H9 (cell line): ENCODE measurements at places on chromosomes 5 and 9. TPM values are rescaled to one million over a fixed set of nuclear protein-coding genes. Genes with fewer than 3 reads are reported as not detected.

- no peaks in the 10 kb centered on the region for H3K36me3 ChIP-seq
- H3K4me1 ChIP-seq: peaks cover 2% of the 10 kb centered on the region; the same call in 1 of the 2 replicates
- no peaks in the 10 kb centered on the region for H3K27me3 ChIP-seq
- DNase-seq: no peak
- no peak overlapping the region for H3K4me3 ChIP-seq
Observed at GRCh38 chr9:89755821-89756220, 151.0 kb downstream of the GADD45G start.

The PCDHGB2 gene
- 3.2 and 3.8 TPM in 2 replicates for total RNA-seq

The WDR55 gene
- total RNA-seq: 24.7 and 26.6 TPM in 2 replicates

The FGD3 gene
- 1.7 and 1.8 TPM in 2 replicates for total RNA-seq

The RLN2 gene
- 3.6 and 3.7 TPM in 2 replicates for total RNA-seq

- DNase-seq: peak; percentile 69
- H3K4me1 ChIP-seq: peaks cover 6% of the 10 kb centered on the region; the same call in 1 of the 2 replicates
- no peaks in the 10 kb centered on the region for H3K36me3 ChIP-seq
- H3K27ac ChIP-seq: no peak overlapping the region
- no peaks in the 10 kb centered on the region for H3K27me3 ChIP-seq
Observed at GRCh38 chr5:142841511-142842265, 71.5 kb downstream of the ARHGAP26 start.

GRCh38 chr9:33524306-33524947 lies 376 bp downstream of the ANKRD18B start:
- peak; percentile 35 for DNase-seq
- peak overlapping the region; percentile 99 for H3K4me3 ChIP-seq
- no peaks in the 10 kb centered on the region for H3K36me3 ChIP-seq
- H3K27ac ChIP-seq: no peak overlapping the region
- no peaks in the 10 kb centered on the region; the same call in 1 of the 2 replicates for H3K27me3 ChIP-seq

DNA sequence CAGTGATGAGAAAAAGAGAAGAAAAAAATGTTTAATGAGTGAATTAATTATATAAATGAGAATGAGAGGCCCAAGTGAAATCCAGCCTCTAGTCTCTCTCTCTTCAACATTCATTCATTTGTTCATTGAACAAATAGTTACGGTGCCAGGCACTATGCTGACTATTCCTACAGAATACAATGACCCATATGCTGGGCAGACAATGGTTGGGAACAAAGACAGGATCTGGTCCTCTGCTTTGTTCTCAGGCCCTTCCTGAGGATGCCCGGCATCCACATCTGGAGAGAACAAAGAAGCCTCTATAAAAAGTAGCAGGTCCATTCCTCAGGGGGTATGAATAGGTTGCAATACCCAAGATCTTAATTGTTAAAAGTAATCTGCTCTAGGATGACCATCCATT lies 6.9 kb downstream of the ADAM19 start:
- no peak for DNase-seq
- no peaks in the 10 kb centered on the region for H3K4me1 ChIP-seq
- H3K36me3 ChIP-seq: peaks cover 15% of the 10 kb centered on the region
- H3K27ac ChIP-seq: no peak overlapping the region
- H3K27me3 ChIP-seq: no peaks in the 10 kb centered on the region

The PCDHGA9 gene
- total RNA-seq: 0.83 and 1.3 TPM in 2 replicates

DNA sequence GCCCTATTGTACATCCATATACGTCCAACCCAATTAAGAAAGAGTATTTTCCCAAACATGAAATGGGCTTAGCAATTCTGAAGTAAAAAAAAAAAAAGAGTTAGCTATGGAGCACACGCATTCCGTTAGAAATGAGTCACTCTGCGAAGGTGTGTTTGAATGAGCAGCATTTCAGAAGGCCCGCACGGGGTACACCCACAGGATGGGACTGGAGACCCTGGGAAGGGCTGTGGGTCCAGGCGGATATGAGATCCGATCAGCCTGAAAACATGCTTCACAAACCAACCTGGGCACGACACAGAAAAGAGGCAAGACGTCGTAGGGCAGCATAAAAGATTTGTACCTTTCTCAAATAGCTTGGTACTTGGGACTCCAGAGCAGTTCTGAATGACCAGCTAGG lies 173.9 kb upstream of the KLF9 start:
- H3K27ac ChIP-seq: no peak overlapping the region
- no peak for DNase-seq
- no peaks in the 10 kb centered on the region for H3K27me3 ChIP-seq
- H3K4me3 ChIP-seq: no peak overlapping the region
- no peaks in the 10 kb centered on the region for H3K4me1 ChIP-seq
- no peaks in the 10 kb centered on the region for H3K36me3 ChIP-seq

GRCh38 chr5:155726267-155726666 lies 600.7 kb upstream of the SGCD start:
- no peak overlapping the region for H3K4me3 ChIP-seq
- peak; percentile 35 for DNase-seq
- H3K4me1 ChIP-seq: no peaks in the 10 kb centered on the region
- H3K27ac ChIP-seq: no peak overlapping the region
- peaks cover 37% of the 10 kb centered on the region for H3K27me3 ChIP-seq

DNA sequence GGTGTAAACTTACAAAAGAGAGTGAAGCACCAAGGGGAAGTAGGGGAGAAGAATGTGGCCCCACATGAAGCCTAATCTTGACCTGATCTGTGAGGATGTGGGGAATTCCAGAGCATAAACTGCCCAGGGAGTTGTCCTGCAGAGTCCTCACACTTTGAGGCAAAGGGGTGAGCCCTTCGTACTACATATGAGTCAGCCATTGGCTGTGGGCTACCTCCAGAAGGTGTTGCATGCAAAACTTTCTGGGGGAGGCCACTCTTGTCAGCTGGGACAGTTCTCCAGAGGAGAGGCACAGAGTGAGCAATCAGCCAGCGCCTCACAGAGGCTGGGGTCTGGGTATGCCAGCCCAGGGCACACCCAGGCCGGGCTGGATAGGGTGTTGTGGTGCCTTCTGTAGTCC lies 98.1 kb upstream of the NMUR2 start:
- H3K4me1 ChIP-seq: no peaks in the 10 kb centered on the region; the same call in 1 of the 2 replicates
- no peaks in the 10 kb centered on the region for H3K36me3 ChIP-seq
- no peak overlapping the region for H3K27ac ChIP-seq
- no peaks in the 10 kb centered on the region for H3K27me3 ChIP-seq
- no peak for DNase-seq

DNA sequence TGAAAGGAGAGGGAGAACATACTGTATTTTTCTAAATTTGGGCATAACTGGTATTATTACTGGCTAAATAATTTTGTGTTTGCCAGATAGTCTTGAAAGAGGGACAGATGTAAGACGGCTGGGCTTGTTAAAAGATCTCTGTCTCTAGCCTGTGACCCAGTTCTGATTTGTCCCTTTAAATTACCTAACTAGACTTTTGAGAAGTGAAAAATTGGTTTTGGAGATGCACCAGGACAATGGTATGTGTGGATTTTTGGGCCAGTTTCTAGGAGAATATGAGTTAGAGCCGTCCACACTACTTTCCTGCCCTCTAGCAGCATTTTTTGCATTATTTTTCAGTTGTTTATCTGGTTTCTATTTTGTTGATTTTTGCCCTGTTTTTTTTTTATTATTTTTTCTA lies 33.5 kb downstream of the LNPEP start:
- H3K36me3 ChIP-seq: no peaks in the 10 kb centered on the region
- DNase-seq: no peak
- no peaks in the 10 kb centered on the region for H3K4me1 ChIP-seq
- H3K27me3 ChIP-seq: no peaks in the 10 kb centered on the region
- no peak overlapping the region for H3K4me3 ChIP-seq
- H3K27ac ChIP-seq: no peak overlapping the region

The CXCL14 gene
- 1.1 TPM in 2 replicates for total RNA-seq

DNA sequence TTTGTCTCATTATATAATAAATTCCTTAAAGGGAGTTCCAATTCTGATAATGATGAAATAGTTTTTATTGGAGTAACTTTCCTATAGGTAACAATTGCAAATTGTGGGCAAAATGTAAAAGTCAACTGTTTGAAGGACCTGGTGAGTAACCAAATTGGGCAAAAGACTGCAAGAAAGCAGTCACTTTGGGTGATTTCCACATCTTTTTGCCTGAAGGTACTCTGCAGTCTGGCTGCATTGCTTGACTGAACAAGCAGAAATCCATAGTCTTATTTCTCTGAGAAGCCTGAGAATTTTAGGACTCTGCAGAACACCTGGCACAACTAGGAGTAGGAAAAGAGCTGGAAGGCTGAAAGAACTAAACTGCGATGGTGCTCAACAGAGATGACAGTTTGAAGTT lies 114.9 kb downstream of the HOMER1 start:
- DNase-seq: no peak
- H3K4me1 ChIP-seq: no peaks in the 10 kb centered on the region; the same call in 1 of the 2 replicates
- H3K27ac ChIP-seq: no peak overlapping the region
- H3K36me3 ChIP-seq: peaks cover 21% of the 10 kb centered on the region

GRCh38 chr5:168372356-168372946 lies 81.0 kb downstream of the WWC1 start:
- no peaks in the 10 kb centered on the region for H3K4me1 ChIP-seq
- H3K36me3 ChIP-seq: peaks cover 10% of the 10 kb centered on the region
- no peak overlapping the region for H3K4me3 ChIP-seq
- H3K27ac ChIP-seq: no peak overlapping the region
- no peaks in the 10 kb centered on the region for H3K27me3 ChIP-seq

The TAF11L10 gene
- not detected in 2 replicates for total RNA-seq

- no peaks in the 10 kb centered on the region for H3K36me3 ChIP-seq
- H3K27me3 ChIP-seq: peaks cover 93% of the 10 kb centered on the region
- no peak overlapping the region for H3K27ac ChIP-seq
Observed at GRCh38 chr5:135034236-135034962, 371 bp upstream of the PITX1 start.

DNA sequence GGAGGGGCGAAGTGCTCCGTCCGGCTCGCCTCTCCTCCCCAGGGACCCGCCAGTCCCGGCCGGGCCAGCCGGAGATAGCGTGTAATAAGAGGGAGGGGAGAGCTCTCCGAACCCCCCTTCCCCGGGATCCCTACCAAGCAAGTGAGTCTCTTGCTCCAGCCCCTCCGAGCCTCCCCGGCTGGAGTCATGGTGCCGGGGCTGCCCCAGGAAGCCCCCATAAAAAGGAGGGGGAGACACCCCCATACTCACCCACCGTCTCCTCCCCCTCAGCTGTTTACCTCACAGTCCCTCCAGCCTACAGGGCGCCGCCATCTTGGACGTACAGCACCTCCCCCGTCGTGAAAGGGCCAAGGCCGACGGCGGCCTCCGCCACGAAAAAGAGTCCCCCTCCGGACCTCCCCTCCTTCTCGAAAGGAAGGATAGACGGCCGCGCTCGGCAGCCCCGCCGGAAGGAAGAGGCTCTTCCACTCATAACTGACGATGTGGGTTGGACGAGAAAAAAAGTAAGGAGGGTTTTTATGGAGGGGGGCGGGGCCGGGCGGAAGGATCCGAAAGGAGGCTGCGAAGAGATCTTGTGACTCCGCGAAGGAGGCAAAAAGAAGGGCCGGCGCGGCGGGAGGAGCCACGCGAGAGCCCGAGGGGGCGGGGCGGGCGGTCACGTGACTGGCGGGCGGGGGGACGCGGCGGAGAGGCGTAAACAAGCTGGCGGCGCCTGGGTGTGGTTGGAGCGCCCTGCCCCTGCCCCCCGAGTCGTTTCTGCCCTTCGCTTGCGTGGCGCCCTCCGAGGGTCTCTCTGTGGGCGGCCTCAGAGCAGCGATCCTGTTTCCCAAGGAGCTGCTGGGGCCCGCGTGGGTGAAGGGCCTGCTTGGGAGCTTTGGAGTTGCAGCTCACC lies at the start of gene TSC1:
TSS of gene TSC1 (minus strand) at position 323 of the 892 bp plus-strand sequence. CDS start 15,744 bp downstream, outside the sequence.
- peak; percentile 97 for DNase-seq
- no peak within 1 kb of the TSS for H3K27ac ChIP-seq
- H3K27me3 ChIP-seq: no peaks in the 10 kb centered on the region
- peak within 1 kb of the TSS; percentile 94 for H3K4me3 ChIP-seq

- no peak for DNase-seq
- H3K4me1 ChIP-seq: peaks cover 6% of the 10 kb centered on the region; the same call in 1 of the 2 replicates
- H3K4me3 ChIP-seq: no peak overlapping the region
- H3K36me3 ChIP-seq: no peaks in the 10 kb centered on the region
Observed at GRCh38 chr5:27701931-27702903, 663.8 kb upstream of the CDH9 start.

- H3K4me1 ChIP-seq: peaks cover 7% of the 10 kb centered on the region; the same call in 1 of the 2 replicates
- no peak overlapping the region for H3K27ac ChIP-seq
Observed at GRCh38 chr9:3397766-3398165, 128.0 kb downstream of the RFX3 start.

GRCh38 chr5:93252165-93252564 lies 328.9 kb downstream of the NR2F1-AS1 start:
- no peak overlapping the region for H3K4me3 ChIP-seq
- no peaks in the 10 kb centered on the region for H3K27me3 ChIP-seq
- no peak overlapping the region for H3K27ac ChIP-seq
- no peaks in the 10 kb centered on the region for H3K4me1 ChIP-seq

The CARD9 gene
- 5.5 and 5.6 TPM in 2 replicates for total RNA-seq

The PLAC8L1 gene
- total RNA-seq: 0.52 and 0.64 TPM in 2 replicates

The CDC25C gene
- total RNA-seq: 19.9 and 22.8 TPM in 2 replicates

DNA sequence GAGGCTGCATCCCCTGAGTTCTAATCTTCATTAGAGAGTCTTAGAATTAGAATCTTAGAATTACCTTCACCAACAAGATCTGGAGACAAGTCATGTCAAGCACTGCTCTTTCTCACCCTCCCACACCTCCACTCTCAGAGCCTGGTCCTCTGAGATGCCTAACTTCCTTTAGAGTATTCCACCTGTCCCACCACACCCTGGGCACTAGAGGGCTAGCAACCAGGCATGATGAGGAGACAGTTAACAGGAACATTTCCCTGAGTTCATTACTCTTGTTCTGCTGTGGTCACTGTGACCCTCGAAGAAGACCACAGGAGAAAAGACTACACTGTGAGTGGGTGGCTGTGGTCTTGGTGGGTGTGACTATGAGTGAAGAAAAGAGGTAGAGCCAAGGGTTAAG lies 25.2 kb upstream of the MAP1B start:
- DNase-seq: no peak
- H3K4me3 ChIP-seq: no peak overlapping the region
- peaks cover 3% of the 10 kb centered on the region; the same call in 1 of the 2 replicates for H3K4me1 ChIP-seq
- no peaks in the 10 kb centered on the region for H3K27me3 ChIP-seq
- no peak overlapping the region for H3K27ac ChIP-seq

GRCh38 chr9:86175743-86176456 lies 76.5 kb upstream of the GOLM1 start:
- no peak for DNase-seq
- H3K27ac ChIP-seq: no peak overlapping the region
- H3K4me1 ChIP-seq: no peaks in the 10 kb centered on the region; the same call in 1 of the 2 replicates
- H3K27me3 ChIP-seq: no peaks in the 10 kb centered on the region
- no peak overlapping the region for H3K4me3 ChIP-seq

- H3K36me3 ChIP-seq: no peaks in the 10 kb centered on the region
- H3K27me3 ChIP-seq: no peaks in the 10 kb centered on the region
- no peaks in the 10 kb centered on the region; the same call in 1 of the 2 replicates for H3K4me1 ChIP-seq
- no peak overlapping the region for H3K27ac ChIP-seq
- no peak overlapping the region for H3K4me3 ChIP-seq
- DNase-seq: no peak
Observed at GRCh38 chr5:154117930-154118329, 72.6 kb upstream of the GALNT10 start.

The TEX48 gene
- not detected in 2 replicates for total RNA-seq

- no peaks in the 10 kb centered on the region; the same call in 2 of the 3 replicates for H3K36me3 ChIP-seq
- H3K4me1 ChIP-seq: no peaks in the 10 kb centered on the region
- no peaks in the 10 kb centered on the region for H3K27me3 ChIP-seq
- no peak for DNase-seq
- no peak overlapping the region for H3K4me3 ChIP-seq
Observed at GRCh38 chr5:53926026-53926425, 365.6 kb downstream of the NDUFS4 start.

The SLC4A9 gene
- 0.07 TPM in 1 of 2 replicates, not detected in the other for total RNA-seq

- peaks cover 9% of the 10 kb centered on the region; the same call in 1 of the 2 replicates for H3K27me3 ChIP-seq
- DNase-seq: no peak
- no peak overlapping the region for H3K4me3 ChIP-seq
- H3K27ac ChIP-seq: no peak overlapping the region
- no peaks in the 10 kb centered on the region for H3K36me3 ChIP-seq
Observed at GRCh38 chr5:179325296-179326031, 19.8 kb downstream of the ADAMTS2 start.

GRCh38 chr5:171309276-171310211 lies 496 bp downstream of the TLX3 start:
- peak; percentile 48 for DNase-seq
- H3K4me1 ChIP-seq: no peaks in the 10 kb centered on the region
- H3K4me3 ChIP-seq: peak overlapping the region; percentile 10; the same call in 1 of the 2 replicates
- H3K27ac ChIP-seq: no peak overlapping the region
- peaks cover 95% of the 10 kb centered on the region for H3K27me3 ChIP-seq

The CDC20B gene
- 0.18 and 0.26 TPM in 2 replicates for total RNA-seq
